Right hindlimb (tissue), 1 donor: ENCODE measurements at places on chromosomes 3 and 15.

GRCh38 chr3:38614091-38614490 lies 35.4 kb downstream of the SCN5A start:
- peak; percentile 6 for DNase-seq

DNA sequence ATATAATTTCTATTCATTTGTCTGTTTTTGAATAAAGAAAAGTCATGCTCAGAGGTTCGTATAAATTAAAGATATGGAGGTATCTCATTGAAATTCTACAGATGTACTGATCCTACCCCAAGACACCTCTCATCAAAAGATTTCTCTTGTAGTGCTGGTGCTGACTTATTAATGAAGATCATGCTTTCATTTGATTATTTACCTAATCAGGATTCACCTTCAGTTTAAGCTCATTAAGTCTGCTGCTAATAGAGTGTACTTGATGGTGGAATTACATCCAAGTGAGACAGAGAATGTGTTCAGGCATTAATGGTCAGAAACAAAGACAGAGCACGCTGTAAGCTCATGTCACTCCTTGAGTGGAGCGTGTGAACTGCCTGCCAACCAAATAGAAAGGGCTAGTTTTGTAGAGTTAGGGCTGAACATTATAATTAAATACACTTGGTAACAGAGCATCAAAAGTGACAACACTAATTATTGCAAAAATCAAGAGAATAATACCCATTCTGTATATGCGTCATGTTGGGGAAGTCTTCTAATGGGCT lies 45.5 kb downstream of the KBTBD12 start:
- DNase-seq, result no peak

DNA sequence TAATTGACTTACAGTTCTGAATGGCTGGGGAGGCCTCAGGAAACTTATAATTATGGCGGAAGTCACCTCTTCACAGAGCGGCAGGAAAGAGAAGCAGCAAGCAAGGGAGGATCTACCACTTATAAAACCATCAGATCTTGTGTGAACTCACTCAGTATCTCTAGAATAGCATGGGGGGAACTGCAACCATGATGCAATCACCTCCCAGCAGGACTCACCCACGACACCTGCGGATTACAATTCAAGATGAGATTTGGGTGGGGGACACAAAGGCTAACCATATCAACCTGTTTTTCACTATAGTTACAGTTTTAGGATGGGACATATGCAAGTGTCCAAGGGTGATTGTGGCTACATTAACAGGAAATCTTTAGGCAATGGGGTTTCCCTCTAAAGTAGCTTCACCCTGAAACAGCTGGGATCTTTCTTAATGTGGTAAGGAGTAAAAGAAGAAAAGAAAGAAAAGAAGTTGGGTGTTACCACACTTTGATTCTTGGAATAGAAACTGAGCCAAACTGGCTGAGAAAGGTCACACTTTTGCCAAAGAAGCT lies 453.8 kb downstream of the OTOL1 start:
- no peak for DNase-seq

DNA sequence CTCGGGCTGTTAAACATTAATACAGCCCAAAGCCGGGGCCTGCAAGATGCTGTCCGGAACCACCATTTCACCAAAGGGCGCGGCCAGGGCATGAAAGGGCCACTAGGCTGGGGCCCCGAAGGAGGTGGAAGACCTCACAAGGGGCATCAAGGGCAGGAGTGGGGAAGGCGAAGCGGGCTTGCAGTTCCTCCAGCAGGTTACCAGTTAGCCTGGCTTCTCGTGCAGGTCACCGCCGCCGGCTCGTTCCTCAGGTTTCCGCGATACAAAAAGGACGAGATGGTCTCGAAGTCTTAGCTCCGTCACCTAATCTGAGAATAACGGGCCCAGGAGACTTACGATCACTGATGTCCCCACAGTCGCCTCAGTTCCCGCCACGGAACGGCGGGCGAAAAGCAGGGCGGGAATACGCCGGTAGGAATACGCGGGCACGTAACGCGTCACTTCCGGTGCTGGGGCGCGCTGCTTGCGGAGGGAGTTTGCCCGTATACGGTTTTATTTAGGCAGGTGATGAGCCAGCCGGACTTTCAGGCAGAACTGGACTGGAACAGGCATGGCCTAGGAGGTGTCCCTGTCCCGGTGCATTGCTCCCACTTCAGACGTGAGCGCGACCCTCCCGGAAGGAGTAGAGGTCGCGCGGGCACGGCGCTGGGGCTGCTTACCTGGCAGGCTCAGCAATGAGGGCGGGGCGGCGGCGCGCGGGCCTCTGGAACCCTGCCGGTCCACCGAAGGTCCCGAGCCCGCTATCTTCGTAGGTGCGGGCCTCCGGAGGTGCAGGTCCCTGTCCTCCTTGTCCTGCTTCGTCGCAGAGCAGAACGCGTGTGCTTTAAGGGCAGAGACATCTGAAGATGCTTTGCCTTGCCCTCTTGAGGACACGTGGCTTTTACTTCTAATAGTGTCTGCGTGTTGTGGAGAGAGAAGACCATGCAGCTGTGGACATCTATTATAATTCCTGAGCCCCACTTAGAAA lies at the start of gene RFC4:
RFC4 (minus strand) TSS at position 394 of the 967 bp plus-strand sequence. CDS start 1,769 bp downstream, outside the sequence.
- peak; percentile 89 for DNase-seq

DNA sequence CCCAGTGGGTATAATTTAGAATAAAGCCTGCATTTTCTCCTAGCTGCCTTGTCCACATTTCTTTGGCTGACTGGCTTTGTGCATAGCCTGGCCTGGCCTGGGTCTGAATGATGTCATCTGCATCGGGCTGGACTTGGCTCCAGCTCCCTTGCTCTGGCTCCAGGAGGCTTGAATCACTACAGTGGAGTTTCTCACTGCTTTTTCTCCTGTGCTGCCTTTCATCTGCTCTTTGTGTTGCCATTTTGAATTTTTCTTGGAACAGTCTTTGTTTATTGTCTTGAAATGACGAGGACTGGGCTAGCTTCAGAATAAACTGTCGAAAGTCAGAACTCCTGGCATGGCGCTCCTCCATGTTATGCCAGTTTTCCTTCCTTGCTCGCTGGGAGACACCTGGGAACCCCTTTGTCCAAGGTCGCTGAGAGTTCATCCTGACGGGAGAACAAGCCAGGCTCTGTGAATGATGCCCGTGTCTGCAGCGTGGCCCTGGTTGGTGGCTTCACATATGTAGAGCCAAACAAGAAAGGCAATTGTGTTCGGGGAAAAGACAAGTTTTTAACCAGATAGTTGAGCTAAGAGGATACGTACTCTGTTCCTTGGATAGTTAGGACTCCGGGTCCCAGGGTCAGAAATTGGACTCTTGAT lies 258.9 kb downstream of the PDZRN3 start:
- DNase-seq, result peak; percentile 89

DNA sequence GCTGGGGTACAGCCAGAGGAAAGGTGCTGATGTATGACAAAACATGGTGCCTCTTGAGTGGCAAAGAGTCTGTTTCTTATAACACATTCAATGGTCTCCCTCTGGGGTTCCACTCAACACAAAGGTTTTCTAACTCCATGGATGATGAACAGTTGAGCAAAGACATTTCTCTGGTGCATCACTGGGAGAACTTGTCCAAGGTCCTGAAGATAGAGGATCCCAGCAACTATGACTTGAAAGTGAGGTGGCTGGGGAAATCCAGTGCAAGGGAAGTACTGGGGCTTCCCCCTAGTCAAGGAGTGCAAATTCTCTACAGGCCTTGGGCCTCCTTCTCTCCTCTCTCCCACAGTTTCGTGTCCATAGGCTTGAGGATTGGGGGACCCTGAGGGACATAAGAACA lies 431.1 kb downstream of the WDR72 start:
- no peak for DNase-seq
